Suprapubic skin (tissue), 4 donors: ENCODE measurements at places on chromosomes 12 and 14.

DNA sequence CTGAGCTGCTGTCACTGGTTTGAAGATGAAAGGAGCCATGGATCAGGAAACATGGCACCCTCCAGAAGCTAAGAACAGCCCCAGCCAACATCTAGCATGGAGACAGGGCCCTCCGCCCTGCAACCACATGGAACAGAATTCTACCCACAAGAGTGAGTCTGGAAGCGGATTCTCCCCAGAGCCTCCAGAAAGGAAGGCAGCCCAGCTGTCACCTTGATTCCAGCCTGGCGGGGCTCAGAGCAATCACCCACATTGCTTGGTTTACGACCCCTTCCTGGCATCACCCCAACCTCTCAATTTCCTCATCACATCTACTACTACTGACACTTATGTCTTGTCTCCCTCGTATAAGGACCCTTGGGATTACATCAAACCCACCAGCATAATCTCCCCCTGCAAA lies 38.5 kb downstream of the OAS2 start:
- DNase-seq = no peak

GRCh38 chr12:115794659-115795081 lies 482.8 kb downstream of the MED13L start:
- DNase-seq = no peak

DNA sequence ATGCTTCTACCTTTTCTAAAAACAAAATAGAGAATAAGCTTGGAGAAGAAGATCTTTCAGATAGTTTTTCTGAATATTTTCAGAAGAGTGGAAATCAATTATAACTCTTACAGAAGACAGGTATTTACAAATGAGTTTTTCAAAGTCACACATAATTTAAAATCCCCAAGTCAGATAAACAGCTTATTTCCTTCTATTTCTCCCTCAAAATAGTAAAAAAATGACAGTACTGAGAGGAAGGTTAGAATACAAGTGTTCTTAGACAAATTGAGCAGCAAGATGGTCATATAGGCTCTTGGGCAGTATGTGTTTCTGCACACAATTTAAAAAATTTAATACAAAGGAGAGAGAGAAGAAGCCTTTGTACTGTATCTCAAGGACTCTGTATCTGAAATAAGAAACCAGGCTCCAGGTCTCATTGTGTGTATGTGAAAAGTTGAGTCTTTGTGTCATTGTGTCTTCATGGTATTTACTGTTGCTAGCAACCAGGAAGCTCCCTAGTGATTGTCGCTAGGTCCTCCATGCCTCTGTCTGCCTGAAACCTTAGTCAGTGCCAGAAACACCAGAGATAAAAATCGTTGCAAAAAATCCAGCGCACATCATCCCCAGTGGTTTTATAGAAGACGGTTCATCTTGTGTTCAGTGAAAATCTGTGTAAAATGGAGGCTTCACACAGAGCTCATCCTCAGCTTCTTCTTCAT lies 12.9 kb upstream of the TUBA1A start:
- DNase-seq = peak; percentile 44

DNA sequence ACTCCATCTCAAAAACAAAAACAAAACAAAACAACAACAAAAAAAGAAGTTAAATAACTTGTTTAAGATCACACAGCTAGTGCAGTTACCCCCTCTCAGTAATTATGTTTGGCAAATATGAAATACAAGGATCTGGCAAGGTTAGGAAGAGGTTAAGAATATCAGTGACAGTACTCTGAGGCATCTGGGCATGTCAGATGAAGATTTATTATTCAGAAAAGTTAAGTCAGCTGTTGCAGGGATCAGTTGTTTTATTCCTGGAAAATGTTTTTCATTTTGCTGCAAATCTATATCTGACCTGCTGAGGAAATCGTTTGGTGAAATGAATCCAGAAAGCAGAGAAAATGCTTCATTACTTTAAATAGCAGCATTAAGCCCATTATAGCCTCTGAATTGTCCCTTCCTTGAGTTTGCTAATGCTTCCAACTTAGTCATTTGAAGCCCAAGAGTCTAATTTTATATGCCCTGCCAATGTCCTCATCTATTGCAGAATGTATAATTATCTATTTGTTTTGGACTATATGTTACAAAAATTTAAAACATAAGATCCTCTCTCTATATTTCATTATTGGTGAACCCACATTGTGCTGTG lies 8.1 kb downstream of the GPX2 start:
- DNase-seq = no peak

GRCh38 chr12:50218386-50218785 lies 51.2 kb upstream of the CERS5 start:
- no peak for DNase-seq
